ENCODE measurements at places on chromosomes 7 and 10. TPM values are rescaled to one million over a fixed set of nuclear protein-coding genes. Genes with fewer than 3 reads are reported as not detected.

OPALIN gene
- not detected for total RNA-seq

CABCOCO1 gene
- 0.29 TPM for total RNA-seq

MKRN1 gene
- total RNA-seq, result 31.8 TPM

FAM180A gene
- not detected for total RNA-seq

CPN1 gene
- total RNA-seq, result not detected

UPK3BL2 gene
- total RNA-seq, result 9.7 TPM
